ENCODE measurements at places on chromosomes 2 and 18.

DNA sequence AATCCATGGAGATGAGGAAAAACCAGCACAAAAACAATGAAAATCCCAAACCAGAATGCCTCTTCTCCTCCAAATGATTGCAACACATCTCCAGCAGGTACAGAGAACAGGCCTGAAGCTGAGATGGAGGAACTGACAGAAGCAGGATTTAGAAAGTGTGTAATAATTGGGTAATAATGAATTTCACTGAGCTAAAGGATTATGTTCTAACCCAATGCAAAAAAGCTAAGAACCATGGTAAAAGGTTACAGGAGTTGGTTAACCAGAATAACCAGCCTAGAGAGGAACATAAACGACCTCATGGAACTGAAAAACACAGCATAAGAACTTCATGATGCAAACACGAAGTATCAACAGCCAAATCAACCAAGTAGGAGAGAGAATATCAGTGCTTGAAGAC lies 13.7 kb upstream of the SERPINB11 start:
- no peak for DNase-seq

DNA sequence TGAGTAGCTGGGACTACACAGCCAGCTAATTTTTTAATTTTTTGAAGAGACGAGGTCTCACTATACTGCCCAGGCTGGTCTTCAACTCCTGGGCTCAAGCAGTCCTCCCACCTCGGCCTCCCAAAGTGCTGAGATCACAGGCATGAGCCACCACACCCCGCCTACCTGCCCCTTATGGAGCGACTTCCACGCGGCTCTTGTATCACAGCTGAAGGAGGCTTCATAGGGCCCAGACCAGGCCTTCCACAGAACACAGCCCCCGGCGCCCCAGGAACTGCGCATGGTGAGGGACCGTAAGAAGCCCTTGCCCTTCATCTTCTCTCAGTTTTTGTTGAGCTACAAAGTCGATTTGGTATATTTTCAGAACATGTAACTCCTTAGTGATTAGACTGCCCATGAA lies 220.3 kb downstream of the KLHL29 start:
- DNase-seq = no peak

DNA sequence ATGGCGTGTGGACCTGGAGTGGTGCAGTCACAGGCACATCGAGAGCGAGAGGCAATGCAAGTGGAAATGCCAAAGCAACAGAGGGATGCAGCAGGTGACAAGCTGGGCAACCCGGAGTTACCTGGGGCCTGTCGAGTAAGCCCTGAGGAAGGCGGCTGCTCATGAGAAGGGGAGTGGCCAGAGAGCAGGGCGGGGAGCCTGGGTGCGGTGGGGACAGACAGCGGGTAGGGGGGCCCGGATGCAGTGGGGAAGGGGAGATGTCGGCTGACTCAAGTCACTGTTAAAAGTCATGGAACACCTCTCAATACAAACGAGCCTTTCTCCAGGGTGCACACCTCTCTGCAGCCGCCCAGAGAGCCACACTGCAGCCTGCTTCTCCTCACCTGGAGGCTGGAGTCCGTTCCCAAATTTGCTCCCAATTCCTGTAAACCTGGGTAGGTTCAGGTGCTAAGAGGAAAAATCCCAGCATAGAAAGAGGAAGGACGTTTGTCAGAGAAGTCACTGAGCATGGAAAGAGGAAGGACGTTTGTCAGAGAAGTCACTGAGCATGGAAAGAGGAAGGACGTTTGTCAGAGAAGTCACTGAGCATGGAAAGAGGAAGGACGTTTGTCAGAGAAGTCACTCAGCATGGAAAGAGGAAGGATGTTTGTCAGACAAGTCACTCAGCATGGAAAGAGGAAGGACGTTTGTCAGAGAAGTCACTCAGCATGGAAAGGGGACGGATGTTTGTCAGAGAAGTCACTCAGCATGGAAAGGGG lies 71.7 kb upstream of the TWIST2 start:
- no peak for DNase-seq

GRCh38 chr2:71560638-71561011 lies 107.3 kb downstream of the DYSF start:
- no peak for DNase-seq

DNA sequence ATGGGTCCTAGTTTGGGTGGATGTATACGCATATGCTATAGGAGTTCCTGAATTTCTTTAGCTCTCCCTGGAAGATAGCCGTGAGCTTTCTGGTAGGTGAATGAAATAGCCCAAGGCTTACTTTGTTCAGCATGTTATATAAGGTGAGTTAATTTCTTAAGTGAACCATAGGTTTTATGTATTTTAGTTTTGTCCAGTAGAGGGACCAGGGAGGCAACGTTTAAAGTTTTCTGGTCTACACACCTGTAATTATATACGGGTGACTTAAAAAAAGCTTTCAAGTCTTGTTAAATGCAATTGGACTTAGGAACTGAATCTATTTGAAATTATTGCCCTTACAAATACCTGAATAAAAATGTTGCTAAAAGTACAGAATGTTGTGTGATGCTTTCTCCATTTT lies 402.5 kb upstream of the DDX18 start:
- no peak for DNase-seq

DNA sequence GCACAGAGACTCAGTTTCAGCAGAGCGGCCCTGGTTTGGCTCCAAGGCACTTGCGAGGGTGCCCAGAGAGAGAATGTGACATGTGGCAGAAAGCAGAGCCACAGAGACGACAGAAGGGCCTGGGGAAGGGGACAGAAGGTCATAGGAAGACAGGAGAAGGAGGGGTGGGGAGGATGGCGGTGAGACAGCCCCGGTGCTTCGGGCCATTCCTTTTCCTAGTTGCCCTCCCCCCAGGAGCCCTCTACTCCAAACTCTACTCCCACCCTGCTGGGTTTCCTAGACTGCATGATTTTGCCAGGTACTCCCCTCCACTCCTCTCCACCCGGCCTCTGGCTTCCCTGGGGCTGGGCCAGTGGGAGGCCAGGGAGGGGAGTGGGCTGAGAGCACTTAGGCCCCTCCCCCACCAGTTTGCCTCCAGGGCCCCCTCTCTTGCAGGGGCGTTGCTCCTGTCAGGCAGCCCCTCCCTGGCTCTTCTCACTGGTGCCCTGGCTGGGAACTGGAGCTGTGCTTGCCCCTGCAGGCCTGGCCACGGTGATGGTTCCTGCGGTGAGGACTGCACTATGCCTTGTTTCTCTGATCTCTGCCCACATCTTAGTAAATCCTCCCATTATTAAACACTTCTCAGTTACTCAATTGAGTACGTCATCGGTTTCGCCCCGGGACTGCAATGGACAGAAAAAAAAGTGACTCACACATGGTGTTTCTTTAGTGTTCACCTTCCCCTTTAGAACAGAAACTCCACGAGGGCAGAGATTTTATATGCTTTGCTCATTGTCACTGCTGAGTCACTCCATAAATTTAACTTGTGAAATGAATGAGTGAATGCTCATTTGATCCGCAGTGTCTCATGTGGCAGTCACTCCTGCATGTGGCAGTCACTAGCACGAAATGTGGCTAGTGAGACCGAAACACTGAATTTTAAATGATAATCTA lies 58.7 kb upstream of the SP3 start:
- no peak for DNase-seq

GRCh38 chr2:28661589-28662001 lies 90.0 kb upstream of the PPP1CB start:
- no peak for DNase-seq

- DNase-seq = no peak
Observed at GRCh38 chr2:191166111-191166755, 15.4 kb upstream of the STAT4 start.

GRCh38 chr2:179990676-179991317 lies 16.3 kb downstream of the CWC22 start:
- no peak for DNase-seq

DNA sequence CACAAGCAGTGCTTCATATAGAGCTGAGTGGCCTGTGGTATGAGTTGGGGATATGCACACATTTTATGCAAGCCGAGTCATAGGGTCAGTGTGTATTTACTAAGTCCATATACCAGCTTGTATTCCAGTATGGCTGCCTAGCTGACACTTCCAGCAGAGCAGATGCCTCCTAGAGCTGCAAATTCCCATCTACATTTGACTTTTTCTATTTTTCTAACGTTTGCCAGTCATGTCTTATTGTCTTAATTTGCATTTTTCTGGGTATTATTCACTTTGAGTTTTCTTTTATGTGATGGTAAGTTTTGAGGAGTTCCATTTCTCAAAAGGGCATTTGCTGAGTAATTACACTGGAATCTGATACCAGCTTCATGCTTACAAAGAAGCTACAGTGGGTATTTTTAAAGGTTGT lies 334.5 kb upstream of the CDH2 start:
- no peak for DNase-seq

- DNase-seq = no peak
Observed at GRCh38 chr2:62423235-62423634, 82.8 kb downstream of the TMEM17 start.

DNA sequence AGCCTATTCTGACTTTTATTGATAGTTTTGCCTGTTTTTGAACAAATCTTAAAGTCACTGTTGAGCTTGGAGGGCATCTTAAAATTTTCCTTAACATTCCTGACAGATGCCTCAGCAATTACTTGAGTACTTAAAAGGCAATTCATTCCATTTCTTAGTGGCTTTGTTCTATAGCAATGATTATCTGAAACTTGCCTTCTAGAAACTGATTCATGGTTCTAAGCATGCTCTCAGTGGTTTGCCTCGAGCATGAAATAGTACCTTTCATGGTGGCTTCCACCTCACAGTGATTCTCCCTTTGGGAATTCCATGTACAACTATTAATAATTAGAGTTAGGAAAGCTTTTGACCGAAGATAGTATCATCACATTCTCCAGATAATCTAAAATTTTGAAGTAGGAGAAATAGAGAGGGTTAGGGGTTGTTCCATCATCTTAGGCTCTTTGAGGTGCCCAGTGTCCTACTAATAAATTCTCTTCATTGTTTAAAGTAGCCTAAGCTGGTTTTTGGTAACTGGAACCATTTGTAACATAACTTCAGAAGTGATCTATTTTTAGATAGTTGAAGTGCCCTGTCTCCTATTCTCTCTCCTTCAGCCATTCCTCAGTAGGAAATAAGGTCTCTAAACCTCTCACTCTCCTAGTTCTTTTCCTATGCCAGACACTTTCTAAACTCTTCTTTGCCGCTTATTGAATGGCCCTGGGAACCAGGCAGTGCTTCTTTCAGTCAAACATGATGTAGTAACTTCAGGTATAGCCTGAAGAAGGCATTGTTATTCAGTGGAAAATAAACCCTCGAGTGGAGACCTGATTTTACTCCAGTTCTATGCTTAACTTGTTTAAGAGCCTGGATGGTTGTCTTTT lies 156.1 kb downstream of the HAUS1 start:
- DNase-seq = no peak

- DNase-seq = no peak
Observed at GRCh38 chr2:173058673-173059072, 17.0 kb upstream of the MAP3K20 start.

- DNase-seq = no peak
Observed at GRCh38 chr18:22827216-22827615, 105.9 kb upstream of the RBBP8 start.

GRCh38 chr18:28080876-28081300 lies 96.0 kb downstream of the CDH2 start:
- DNase-seq = no peak

DNA sequence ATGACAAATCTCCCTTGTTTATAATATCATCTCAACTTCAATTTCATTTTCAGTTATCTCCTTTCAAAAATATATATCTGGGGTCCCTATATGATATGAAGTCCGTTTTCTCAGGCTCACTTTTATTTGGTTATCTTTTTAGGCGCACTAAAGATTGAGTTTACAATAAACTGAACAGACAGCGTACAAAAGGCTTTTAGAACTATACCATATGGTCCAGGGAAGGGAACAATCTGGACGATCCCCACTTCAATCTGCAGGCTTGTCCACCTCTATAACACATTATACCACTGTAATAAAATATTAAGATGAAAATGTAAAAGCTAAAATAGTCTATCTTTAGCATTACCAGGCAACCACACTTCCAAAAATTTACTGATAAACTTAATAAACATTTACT lies 289.9 kb downstream of the ZEB2 start:
- no peak for DNase-seq

- no peak for DNase-seq
Observed at GRCh38 chr2:28199995-28200679, 192.5 kb upstream of the FOSL2 start.

- DNase-seq = no peak
Observed at GRCh38 chr2:62654423-62654791, 51.1 kb upstream of the EHBP1 start.

DNA sequence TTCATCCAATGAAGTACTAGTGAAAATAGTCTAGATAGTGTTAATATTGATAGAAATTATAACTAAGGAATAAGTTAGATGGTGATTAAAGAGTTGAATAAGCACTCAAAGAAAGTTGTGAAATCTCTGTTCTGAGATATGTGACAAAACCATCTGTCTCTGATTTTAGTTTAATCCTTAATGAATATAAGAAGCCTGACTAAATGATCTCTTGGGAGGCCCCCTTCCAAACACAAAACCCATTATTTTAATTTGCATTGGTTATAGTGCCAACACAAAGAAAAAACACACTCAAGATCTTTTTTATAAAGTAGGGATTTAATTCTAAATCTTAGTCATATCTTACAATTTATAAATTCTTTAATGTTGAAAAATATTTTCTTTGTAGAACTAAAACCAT lies 34.0 kb downstream of the SCN2A start:
- DNase-seq = no peak

DNA sequence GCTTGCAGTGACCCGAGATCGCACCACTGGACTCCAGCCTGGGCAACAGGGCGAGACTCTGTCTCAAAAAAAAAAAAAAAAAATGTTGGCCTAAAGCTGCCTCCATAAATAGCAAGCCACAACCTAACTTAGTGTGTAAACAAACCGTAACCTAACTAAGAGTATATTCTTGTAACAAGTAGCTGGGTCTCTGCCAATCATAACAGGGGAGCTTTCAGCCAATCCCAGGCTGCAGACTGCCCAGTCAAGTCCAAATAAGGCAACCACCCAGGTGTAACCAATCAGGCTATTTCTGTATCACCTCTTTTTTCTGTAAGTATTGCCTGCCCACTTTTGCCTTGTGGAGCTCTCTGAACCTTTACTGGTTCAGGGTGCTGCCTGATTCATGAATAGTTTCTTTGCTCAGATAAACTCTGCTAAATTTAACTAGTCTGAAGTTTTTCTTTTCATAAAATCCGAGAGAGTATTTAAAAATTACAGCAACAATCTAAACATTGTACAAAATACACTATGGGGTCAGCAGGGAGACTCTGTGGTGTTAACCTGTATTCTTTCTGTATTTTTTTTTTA lies 4.5 kb downstream of the PSTPIP2 start:
- DNase-seq = no peak
